ENCODE measurements at places on chromosomes 11 and 22.

- DNase-seq: peak; percentile 34
Measured at GRCh38 chr11:113261709-113262475, 52.5 kb upstream of the TTC12 start.

DNA sequence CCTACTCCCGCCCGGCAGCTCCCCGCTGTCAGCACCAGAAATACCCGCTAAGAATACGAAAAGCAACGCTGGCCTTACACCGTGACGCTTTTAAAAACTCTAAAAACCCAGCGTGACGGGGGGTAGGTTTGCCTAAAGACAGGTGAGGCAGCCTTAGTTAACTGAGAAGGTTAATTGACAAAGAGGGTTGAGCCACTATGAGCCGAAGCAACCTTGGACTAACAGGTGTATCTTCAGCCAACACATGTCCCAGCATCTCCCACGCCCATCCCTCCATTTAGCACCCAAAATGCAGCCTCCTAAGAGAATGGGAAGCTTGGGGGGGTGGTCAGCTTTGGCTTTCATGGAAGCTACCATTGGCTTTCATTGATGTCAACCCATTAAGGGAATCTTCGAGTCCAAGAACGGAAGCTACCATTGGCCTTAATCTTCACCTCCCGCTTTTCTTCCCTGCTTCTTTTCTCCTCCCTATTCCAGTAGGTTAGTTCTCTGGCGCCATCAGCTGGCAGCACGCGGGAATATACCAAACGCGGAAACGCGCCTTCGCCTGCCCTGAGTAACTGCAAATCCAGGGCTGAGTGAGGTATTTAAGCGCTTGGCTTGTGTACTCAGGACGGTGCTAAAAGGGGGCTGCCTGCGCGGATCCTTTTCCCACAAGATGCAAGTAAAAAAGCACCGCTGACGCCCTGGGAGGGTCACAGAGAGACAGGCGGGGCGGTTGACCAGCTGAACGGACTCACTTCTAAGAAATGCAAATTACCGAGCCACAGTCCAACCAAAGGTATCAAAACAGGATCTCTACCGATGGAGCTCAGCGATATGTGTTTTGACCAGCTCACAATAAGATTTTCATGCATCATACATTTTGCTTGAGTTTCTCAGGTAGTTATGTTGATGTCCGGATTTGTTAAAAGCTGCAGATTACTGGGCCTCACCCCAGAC, 38.5 kb upstream of the GLYATL1 start:
- DNase-seq: peak; percentile 84

GRCh38 chr11:122069707-122070360, 46.2 kb downstream of the BLID start:
- DNase-seq: peak; percentile 87

DNA sequence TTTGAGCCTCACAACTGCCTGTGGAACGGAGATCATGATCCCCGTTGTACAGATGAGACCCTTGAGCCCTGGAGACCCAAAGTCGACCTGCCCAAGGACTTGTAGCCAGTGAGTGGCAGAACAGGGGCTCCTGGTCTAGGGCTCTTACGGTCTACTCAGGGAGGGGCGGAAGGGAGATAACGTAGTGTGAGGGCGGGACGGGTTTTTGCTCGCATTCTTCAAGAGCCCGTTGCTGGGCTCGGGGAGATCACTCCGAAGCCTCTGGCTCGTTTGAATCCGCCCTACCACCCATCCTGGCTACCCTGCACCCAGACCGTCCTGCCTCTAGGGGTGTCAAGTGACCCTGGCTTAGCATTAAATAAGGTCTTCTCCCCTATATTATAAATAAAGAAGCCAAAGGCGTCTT, 639 bp downstream of the CRY2 start:
- peak; percentile 67 for DNase-seq

- no peak for DNase-seq
Measured at GRCh38 chr22:24335496-24335895, 64.9 kb downstream of the SPECC1L start.

- DNase-seq: no peak
Measured at GRCh38 chr11:121996574-121996973, 119.4 kb downstream of the BLID start.

- no peak for DNase-seq
Measured at GRCh38 chr11:47093541-47093940, 83.1 kb downstream of the ARFGAP2 start.

- DNase-seq: no peak
Measured at GRCh38 chr11:75656044-75656727, 12.7 kb downstream of the MAP6 start.

DNA sequence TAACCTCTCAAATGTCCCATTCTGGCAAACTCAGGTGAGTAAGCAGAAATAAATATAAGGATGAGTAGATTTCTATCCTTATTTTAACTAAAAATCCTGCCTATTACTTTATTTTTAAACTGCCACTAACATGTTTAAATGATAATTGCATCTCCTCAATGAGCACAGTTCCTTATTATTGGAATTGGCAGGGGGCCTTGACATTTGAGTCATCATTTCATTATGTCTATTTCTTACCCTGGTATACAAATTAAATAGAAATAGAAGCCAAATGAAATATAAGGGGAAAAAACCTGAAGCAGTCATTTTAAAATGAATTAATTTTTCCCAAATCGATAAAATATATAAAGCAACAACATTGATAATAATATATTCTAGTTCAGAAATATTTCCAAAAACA, 81.2 kb downstream of the GUCY1A2 start:
- DNase-seq: peak; percentile 45

- no peak for DNase-seq
Measured at GRCh38 chr11:76744186-76745043, 38.7 kb upstream of the TSKU start.

DNA sequence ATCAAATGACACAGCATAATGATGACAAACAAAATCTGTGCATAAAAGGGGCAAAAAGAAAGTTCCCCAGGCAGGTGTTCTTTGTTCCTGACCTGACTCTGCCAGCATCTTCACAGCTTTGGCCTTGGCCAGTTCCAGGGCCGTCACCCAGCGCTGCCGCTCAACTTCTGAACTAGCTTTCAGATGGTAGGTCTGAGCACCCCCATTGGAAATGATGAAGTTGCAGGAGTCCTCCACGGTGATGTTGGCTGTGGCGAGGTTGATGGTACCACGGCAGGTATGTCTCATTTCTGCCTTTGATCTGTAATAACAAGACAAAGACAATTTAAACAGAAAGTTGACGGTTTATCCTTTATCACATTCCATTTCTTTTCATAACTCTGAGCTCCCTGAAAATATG, 5.3 kb downstream of the OSBP start:
- no peak for DNase-seq

GRCh38 chr11:104772806-104773241, 125.4 kb downstream of the CASP12 start:
- no peak for DNase-seq

GRCh38 chr22:38732251-38732815, 23.5 kb downstream of the SUN2 start:
- no peak for DNase-seq

- no peak for DNase-seq
Measured at GRCh38 chr11:77705195-77705875, 67.7 kb upstream of the CLNS1A start.

- DNase-seq: no peak
Measured at GRCh38 chr11:110728883-110729282, 16.6 kb upstream of the ARHGAP20 start.

- DNase-seq: no peak
Measured at GRCh38 chr22:37187891-37188761, at the start of gene C1QTNF6. Gene C1QTNF6 (minus strand): TSS chr22:37188247. CDS start chr22:37188213, 34 bp downstream.

DNA sequence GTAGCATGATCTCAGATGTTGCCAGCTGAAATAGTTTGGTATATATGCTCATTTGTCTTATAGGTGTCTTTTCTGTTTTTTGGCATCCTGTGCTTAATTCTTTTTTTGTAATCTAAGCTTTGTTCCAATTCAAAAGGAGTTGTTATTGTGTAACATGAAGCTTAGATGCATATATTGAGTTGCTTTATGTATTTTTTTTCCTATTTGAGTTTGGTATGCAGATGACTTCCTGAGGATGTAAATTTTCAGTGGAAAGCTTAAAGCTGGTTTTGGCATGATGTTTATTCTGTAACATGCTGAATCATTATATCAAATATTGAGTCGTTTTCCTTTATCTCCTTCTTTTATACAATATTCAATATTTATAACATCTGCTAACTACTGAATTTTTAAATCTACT, 69.4 kb downstream of the DDX10 start:
- DNase-seq: no peak

GRCh38 chr11:133576351-133576750, 44.0 kb upstream of the OPCML start:
- peak; percentile 25 for DNase-seq

GRCh38 chr22:30336752-30337460, 10.2 kb upstream of the TBC1D10A start:
- no peak for DNase-seq

DNA sequence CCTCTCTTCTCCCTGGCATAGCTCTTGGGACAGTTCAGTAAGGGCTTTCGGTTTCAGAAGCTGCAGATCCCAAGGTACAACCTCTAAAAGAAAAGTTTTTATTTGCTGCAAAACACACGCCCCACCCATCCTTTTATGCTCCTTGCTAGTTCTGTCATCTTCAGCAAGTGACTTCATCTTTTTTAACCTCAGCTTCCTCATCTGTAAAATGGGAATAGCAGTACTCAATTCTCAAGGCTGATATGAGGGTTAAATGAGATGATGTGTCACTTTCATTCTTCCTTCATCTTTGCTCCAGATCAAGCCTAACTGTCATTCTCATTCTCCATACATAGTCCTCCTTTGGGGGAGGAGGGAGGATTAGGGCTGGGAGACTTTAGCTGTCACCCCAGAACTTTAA, 90.0 kb upstream of the ALX4 start:
- DNase-seq: no peak

DNA sequence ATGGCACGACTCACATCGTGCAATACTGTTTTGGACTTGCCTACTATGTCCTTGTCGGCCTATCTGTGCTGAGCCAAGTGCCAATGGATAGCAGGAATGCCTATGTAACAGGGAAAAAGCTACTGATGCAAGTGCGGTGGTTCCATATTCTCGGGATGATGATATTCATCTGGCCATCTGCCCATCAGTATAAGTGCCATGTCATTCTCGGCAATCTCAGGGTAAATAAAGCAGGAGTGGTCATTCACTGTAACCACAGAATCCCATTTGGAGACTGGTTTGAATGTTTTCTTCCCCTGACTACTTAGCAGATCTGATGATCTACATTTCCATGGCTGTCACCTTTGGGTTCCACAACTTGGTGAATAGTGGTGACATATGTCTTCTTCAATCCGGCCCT, 20.1 kb downstream of the OOSP3 start:
- no peak for DNase-seq

DNA sequence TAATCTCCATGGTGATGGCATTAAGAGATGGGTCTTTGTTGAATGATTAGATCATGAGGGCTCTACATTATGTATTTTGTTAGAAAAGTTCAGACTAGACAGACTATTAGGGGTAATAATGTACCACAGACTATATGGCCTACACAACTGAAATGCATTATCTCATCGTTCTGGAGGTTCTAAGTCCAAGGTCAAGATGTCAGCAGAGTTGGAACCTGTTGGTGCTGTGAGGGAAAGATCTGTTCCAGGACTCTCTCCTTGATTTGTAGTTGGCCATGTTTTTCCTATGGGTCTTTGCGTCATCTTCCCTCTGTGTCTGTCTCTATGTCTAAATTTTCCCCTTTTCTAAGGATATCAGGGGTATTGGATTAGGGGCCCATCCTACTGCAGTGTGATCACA, 8.4 kb upstream of the GLYATL1 start:
- no peak for DNase-seq

GRCh38 chr11:110173811-110174644, 80.8 kb downstream of the ZC3H12C start:
- DNase-seq: peak; percentile 88

DNA sequence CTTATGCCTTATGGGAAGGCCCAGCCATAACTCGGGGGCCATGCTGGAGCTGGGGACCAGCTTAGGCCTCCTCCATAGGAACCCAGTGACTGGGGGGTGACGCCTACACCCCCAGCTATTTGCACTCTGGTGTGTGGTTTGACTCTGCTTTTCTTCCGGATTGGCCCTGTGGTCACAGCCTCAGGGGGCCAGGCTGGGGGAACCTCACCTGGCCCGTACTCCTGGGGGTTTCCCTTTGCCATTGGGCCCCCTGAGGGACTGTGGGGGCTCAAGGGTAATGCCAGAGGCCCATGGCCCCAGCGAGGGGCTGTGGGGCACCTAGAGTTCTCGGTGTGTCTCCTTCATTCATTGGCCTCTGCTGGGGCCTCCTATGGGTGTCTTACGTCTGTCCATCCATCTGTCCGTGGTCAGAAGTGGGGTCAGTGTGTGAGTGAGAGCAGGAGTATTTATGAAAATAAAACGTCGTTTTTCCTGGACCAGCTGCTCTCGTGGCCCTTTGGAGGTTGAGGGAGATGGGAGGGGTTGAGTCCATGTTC, 6.3 kb upstream of the SH3BP1 start:
- no peak for DNase-seq

GRCh38 chr11:102192349-102193066, 82.3 kb downstream of the YAP1 start:
- no peak for DNase-seq

DNA sequence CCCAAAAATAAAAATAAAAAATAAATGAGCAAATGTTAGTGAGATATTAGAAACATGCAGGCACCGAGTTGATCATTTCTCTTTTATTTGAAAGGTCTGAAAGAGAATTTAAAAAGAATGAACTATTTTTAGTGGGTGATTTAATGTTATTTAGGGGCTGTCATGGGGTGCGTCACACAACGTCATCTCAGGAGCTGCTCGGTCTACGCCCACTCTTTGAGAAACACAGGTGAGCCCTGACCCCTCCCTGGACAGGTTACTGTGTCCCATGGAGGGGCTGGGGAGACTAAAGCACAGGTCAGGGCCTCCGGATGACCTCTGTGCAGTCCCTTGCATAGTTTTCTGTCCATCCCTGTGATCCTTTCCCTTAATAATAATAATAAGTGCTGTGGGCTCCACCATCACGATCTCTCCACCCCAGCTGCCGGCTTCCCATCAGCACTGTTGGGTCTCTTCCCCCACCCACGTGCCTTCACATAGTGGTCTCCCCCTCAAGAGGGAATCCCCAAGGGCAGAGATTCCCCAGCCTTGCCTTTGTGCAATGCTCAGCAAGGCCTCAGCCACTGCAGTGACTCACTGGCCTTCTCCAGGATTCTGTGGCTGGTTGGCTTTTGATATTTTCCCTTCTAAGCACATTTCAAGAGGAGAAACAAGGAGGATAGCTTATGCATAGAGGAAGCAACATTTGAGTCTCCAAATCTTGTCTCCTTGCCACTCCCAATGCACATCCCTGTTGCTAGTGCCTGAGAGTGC, 159.9 kb downstream of the TTC17 start:
- no peak for DNase-seq

DNA sequence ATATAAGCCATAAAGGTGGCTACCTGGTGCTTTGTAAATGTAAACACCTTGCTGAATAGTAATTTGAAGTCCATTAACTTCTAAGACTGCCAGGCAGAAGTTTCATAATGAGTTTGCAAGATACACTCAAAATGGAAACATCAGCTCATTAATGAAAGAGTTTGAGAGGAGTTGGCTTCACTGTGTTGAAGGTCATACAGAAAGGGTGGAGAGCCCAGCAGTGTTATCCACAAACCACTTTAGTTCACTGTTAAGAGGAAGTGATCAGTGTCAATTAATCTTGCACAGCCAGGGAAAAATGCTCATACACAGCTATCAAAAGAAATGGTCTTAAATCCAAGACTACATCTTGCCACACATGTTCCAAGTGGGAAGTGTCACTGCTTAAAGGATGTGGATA, 689.4 kb downstream of the JRKL start:
- DNase-seq: peak; percentile 75
